ENCODE measurements at places on chromosomes 11 and 22. TPM values are rescaled to one million over a fixed set of nuclear protein-coding genes. Genes with fewer than 3 reads are reported as not detected.

Gene FAM180B
- not detected for total RNA-seq

Gene CHCHD10
- 51.5 TPM for total RNA-seq

Gene TSPAN32
- 0.82 TPM for total RNA-seq

Gene TIMM10B
- 43.5 TPM for total RNA-seq

Gene PAK1
- 24.6 TPM for total RNA-seq

GRCh38 chr11:60872124-60872960, 5.0 kb downstream of the ZP1 start:
- no peak overlapping the region for H3K4me3 ChIP-seq
- H3K27ac ChIP-seq, result no peak overlapping the region
- H3K36me3 ChIP-seq, result no peaks in the 10 kb centered on the region
- no peaks in the 10 kb centered on the region for H3K4me1 ChIP-seq

DNA sequence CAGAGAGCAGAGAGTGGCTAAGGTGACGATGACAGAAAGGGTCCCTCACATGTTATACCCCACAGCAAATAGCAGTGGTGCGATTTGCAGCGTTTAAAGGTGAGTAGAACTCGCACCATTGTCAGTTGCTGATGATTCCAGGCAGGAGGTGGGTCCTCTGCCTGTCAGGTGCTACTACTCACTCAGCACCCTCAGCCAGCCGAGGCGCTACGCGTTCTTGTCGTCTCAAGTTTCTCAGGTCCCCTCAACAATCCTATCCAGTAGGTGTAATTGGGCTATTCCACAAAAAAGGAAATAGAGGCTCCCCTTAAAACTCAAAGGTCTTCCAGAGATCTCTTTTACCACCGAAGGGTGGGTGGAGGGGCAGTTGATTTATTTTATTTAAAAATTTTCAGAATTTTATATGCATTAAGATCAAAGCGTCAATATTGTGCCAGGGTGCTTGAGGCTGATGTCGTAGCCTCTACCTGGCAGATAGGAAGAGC, 18.3 kb downstream of the ELF5 start:
- no peak for DNase-seq
- no peaks in the 10 kb centered on the region for H3K27me3 ChIP-seq
- no peaks in the 10 kb centered on the region for H3K36me3 ChIP-seq
- H3K27ac ChIP-seq, result no peak overlapping the region
- no peaks in the 10 kb centered on the region for H3K4me1 ChIP-seq

- no peak overlapping the region for H3K27ac ChIP-seq
- no peaks in the 10 kb centered on the region for H3K36me3 ChIP-seq
- peaks cover 27% of the 10 kb centered on the region for H3K27me3 ChIP-seq
- no peak for DNase-seq
- no peak overlapping the region for H3K4me3 ChIP-seq
Observed at GRCh38 chr22:17007257-17007656, 765 bp downstream of the GAB4 start.

DNA sequence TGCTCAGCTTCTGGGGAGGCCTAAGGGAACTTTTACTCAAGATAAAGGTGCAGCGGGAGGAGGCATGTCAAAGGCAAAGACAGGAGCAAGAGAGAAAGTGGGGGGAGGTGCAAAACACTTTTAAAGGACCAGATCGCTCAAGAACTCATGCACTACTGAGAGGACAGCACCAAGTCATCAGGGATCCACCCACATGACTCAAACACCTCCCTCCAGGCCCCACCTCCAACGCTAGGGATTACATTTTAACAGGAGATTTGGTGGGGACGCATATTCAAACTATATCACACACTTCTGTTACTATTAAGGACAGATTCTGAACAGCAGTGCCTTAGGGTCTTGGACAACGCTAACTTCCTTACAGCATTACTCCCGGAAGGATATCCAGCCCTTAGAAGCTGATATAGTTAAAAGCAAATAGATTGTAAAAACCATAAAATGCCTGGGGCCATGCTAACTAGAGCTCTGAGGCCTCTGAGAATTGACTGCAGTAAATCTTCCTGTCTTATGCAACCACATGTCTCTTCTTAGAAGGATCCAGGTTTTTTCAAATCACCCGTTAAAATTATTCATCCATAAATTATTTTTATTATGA, 16.7 kb upstream of the ZC3H12C start:
- no peak overlapping the region for H3K27ac ChIP-seq
- DNase-seq, result no peak
- H3K4me1 ChIP-seq, result peaks cover 6% of the 10 kb centered on the region

GRCh38 chr22:17213976-17214375, 5.3 kb downstream of the ADA2 start:
- H3K27ac ChIP-seq, result no peak overlapping the region
- no peaks in the 10 kb centered on the region for H3K27me3 ChIP-seq
- no peak overlapping the region for H3K4me3 ChIP-seq
- H3K36me3 ChIP-seq, result no peaks in the 10 kb centered on the region
- no peaks in the 10 kb centered on the region for H3K4me1 ChIP-seq

- DNase-seq, result no peak
- H3K27me3 ChIP-seq, result no peaks in the 10 kb centered on the region
- peaks cover 13% of the 10 kb centered on the region for H3K4me1 ChIP-seq
Observed at GRCh38 chr11:71300187-71300586, 47.8 kb upstream of the SHANK2 start.
